ENCODE measurements at places on chromosomes 1 and 21.

DNA sequence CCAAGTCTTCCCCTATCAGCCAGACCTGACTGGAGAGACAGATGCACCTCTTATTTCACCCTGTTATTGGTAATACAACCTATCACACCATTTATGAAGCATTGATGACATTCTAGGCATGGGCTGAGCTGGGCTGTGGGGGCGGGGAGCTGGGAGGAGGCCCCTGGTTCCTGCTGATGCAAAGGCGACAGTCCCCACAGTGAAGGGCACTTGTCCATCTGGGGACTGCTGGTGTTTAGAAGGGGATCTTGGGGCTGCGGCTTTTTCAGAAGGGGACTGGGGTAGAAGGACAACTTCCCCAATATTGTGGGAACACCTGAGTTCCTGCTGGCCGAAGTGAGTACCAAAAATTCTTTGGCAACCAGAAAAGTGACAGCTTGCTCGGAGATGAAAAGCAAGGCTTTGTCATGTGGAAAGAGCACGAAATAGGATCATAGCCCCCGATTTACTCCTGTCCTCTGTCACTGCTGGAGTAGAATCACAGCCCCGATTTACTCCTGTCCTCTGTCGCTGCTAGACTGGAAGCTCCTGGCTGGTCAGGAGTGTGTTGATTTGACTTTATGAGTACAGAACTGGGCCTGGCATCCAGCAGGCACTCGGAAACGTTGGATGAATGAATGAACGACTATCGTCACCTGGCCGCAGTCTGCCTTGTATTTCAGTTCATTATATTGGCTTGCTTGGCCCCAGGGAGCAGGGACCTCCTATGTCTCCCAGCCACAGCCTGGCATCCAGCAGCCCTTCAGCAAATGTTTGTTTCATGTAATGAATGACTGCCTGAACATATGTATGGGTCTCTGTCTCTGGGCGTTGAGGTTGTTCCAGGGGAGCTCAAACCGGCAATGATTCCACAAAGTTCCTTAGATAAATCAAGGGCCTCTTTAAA is 16.5 kb upstream of the ETV3L start:
- DNase-seq = no peak

- DNase-seq = no peak
Observed at GRCh38 chr1:151953409-151954094, 40.1 kb downstream of the S100A10 start.

DNA sequence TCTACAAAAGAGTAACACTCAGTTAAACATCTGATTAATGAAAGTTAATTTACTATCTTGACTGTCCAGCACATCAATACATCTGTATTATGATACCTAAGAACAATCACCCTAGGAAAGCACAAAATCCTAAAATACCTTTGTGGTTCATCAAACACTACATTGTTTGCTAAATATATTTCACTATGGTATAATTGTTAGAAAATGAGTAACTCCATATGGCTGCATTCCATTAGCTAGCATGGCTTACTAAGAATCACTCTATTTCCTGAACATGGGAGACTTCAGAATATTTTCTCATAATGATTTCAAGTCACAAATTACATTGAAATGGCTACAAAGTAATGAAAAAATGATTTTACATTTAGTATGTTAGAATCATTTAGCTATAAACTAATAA is 12.5 kb downstream of the TRMT1L start:
- DNase-seq = no peak

GRCh38 chr1:170734412-170735175 is 70.7 kb downstream of the PRRX1 start:
- DNase-seq = no peak

DNA sequence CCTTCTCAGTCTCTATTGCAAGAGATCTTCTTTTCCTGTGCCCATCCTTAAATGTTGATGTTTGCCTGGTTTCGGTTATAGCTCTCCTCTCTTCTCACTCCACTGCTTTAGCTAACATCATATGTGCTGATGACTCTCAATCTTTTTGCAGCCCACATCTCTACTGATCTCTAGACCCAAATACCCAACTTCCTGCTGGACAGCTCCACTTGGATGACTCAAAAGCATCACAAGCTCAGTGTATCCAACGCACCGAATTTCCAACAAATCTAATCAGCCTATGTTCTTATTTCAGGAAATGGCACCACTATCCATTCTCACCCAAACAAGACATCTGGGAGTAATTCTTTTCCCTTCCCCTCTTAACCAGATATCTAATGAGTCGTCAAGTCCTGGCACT is 79.1 kb upstream of the ARTN start:
- DNase-seq = no peak

GRCh38 chr1:161505686-161506085 is 429 bp downstream of the FCGR2A start:
- DNase-seq = no peak
